ENCODE measurements at places on chromosomes 12 and 14.

DNA sequence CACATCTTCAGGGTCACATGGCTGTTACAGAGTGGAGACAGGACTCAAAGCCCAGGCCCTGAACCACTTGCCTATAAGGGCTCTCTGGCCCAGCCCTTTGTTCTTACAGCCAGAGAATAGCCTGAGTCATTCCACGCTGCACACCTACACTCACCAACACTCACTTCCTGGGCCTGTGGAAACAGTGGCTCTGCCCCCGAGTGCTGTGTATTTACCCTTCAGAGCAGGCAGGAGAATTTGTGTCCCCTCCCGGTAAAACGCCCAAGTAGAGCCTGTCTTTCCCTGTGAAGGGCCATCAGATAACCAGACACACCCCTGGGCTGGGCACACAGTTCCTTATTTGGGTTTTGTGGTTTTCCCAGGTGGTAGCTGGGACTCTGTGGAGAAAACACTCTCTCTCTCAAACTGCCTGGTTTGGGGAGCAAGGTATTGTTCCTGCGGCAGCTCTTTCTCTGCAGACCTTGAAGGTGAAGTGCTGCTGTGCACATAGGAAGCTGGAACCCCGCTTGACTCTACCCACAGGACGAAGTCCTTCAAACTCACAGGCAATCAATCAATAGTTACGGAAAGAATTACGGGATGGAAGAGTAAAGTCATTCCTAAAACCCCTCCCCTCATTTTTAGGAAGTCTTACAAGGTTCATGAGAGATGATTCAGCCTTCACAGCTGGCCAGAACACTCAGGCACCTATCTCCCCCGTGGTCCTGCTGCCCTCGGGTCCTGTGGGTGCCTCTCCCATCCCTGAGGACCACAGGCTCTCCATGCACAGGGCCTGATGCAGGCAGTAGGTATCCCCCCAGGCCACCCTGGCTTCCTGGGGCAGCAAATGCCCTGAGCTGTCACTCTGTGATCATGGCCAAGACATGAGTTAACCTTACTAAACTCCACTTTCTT, 20.3 kb downstream of the FIGNL2 start:
- no peak for DNase-seq

GRCh38 chr12:6328045-6328779, 13.7 kb downstream of the TNFRSF1A start:
- no peak for DNase-seq

DNA sequence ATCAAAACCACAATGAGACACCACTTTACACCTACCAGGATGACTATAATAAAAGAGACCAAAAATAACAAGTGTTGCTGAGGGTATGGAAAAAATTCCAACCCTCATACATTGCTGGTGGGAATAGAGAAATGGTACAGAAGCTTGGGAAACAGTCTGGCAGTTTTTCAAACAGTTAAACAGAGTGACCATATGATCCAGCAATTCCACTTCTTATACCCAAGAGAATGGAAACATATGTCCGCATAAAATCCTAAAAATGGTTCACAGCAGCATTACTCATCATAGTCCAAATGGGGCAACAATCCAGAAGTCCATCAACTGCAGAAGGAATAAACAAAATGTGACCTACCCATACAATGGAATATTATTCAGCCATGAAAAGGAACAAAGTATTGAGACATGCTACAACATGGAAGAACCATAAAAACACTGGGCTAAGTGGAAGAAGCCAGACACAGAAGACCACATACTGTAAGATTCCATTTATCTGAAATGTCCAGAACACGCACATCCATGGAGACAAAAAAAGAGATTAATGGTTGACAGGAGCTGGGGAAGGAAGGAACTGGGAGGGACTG, 44.5 kb downstream of the CHGA start:
- DNase-seq = no peak

DNA sequence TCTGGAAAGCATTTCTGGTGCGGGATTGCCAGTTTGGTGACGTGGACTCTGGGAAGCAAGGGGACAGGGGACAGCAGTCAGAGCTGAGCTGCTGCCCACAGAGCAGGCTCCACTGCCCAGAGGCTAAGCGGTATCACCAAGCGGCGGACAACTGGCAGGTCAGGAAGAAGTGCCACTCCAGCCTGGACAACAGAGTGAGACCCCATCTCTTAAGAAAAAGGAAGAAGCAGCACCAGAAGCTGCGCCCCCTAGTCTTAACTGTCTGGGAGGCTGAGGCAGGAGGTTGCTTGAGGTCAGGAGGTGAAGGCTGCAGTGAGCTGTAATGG, 31.8 kb upstream of the MMP17 start:
- DNase-seq = no peak

- DNase-seq = no peak
Observed at GRCh38 chr12:127327986-127328385, 939.0 kb upstream of the TMEM132C start.

DNA sequence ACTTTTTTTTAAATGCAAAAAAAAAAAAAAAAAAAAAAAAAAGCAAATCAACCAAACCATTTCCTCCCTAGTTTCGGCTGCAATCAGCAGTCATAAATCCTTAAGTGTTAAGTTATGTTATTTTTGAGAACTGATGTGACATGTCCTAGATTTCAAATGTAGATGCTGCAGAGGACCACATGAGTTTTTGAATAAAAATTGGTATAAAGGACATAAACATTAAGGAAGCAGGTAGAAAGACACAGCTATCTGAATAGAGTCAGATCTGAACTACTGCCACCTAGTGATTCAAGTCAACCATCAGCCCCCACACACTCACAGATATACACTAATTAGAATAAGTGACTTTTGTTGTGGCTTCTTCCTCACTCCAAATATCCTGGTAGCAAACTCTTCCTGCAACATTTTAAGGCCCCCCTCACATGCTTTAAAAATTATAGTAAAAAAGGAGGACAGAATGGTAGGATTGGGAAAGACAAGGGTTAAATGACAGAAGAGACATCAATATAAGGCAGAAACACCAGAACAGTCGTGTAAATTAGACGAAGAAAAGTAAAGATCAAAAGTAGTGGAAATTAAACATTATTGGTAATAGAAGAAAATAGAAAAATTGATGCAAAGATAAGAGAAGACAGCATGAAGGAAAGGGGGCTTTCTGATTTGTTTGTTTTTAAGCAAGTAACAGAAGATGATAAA, 394.5 kb upstream of the ATP2B1 start:
- peak; percentile 49 for DNase-seq

GRCh38 chr12:41942354-41942753, 202.3 kb downstream of the GXYLT1 start:
- DNase-seq = peak; percentile 27

- no peak for DNase-seq
Observed at GRCh38 chr12:82966001-82966559, 279.4 kb downstream of the TMTC2 start.
